ENCODE measurements at places on chromosomes 16 and 17. TPM values are rescaled to one million over a fixed set of nuclear protein-coding genes. Genes with fewer than 3 reads are reported as not detected.

KCNG4 gene
- total RNA-seq = not detected

GCGR gene
- not detected for total RNA-seq

PHOSPHO1 gene
- total RNA-seq = not detected

RNF222 gene
- total RNA-seq = not detected

SLC9A5 gene
- total RNA-seq = 0.32 TPM

VMO1 gene
- total RNA-seq = not detected

TAF15 gene
- total RNA-seq = 41.4 TPM

KCNH4 gene
- 0.19 TPM for total RNA-seq

KIF2B gene
- total RNA-seq = not detected

KRT20 gene
- not detected for total RNA-seq

HYDIN gene
- total RNA-seq = not detected

EPOP gene
- 0.63 TPM for total RNA-seq

SLC47A2 gene
- not detected for total RNA-seq

VASN gene
- total RNA-seq = 0.65 TPM

RCVRN gene
- not detected for total RNA-seq

ASPHD1 gene
- total RNA-seq = 0.63 TPM

PABPN1L gene
- total RNA-seq = not detected

SLC22A31 gene
- not detected for total RNA-seq

GFAP gene
- total RNA-seq = not detected

TBC1D3E gene
- not detected for total RNA-seq

CD300C gene
- total RNA-seq = not detected

ASGR2 gene
- total RNA-seq = not detected

BRIP1 gene
- total RNA-seq = 10.3 TPM

KRT17 gene
- total RNA-seq = 1.2 TPM

TERB1 gene
- 0.06 TPM for total RNA-seq

NLRC5 gene
- total RNA-seq = 20.1 TPM

CACNG5 gene
- total RNA-seq = not detected

ADCY9 gene
- 22.3 TPM for total RNA-seq

C16orf92 gene
- total RNA-seq = not detected

TMEM11 gene
- total RNA-seq = 16.2 TPM

PAQR4 gene
- 11.3 TPM for total RNA-seq

Measured in bladder microvascular endothelial cell (primary cell).